ENCODE measurements at places on chromosomes 11 and 22.
A peak's percentile ranks its signal among the peaks of the same experiment; 100 is the strongest.

DNA sequence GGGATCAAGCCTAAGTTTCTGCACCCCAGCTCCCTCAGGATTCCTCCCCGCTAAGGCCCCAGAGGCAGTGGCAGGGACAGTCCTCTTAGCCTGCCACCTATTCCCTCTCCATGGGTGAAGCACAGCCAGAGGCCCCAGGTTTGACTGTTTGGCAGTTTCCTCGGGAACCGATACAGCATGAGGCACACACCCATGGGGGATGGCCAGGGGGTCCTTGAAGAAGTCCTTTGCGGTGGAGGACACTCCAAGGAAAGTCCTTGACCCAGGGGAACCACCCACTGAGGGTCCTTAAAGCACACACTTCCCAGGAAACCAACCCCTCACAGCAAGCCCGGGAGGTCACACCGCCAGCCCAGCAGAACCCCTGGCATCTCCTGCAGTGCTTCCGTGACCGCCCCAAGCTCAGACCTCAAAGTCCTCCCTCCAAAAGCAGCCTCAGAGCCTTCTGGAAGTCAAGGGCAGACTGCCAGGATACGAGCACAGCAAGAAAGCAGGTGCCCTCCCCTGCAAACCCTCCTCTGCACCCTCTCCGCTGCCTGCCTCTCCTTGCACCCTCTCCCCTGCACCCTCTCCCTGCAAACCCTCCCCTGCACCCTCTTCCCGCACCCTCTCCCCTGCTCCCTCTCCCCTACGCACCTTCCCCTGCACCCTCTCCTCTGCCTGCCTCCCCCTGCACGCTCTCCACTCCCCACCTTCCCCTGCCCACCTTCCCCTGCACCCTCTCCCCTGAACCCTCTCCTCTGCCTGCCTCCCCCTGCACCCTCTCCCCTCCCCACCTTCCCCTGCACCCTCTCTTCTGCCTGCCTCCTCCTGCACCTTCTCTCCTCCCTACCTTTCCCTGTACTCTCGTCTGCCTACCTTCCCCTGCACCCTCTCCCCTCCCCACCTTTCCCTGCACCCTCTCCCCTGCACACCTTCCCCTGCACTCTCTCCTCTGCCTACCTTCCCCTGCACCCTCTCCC, 1.4 kb downstream of the SIGIRR start:
- no peak for DNase-seq

DNA sequence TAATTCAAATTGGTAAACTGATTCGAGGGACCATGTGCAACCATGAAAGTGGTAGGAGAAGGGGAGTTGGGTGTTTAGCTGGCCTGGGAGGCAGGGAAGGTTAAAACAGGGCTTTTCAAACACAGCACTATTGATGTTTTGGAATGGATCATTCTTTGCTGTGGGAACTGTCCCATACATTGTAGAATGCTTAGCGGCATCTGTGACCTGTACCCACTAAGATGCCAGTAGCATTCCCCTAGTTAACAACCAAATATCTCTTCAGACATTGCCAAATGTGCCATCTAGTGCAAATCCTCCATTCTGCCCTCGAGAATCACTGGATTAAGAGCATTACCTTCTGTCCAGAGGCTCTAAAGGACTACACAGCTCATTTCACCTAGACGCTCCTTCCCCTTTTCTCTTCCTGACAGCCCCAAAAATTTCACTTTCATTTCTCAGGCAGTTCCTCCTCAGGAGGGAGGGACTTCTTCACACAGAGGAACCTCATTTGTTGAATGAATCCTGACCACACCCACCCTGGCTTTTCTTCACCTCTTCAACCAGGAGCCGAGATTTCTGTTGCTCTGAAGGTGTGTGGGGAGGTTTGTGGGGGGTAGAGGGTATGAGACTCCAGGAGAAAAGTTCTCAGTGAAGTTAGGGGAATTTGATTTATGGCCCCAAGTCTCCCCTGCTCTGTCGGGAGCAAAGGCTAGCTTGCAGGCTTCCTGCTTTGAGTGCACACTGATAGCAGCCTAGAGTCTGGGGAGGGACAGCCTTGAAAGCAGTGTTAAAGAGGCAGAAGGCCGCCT, at the start of gene TRIM34:
Gene TRIM34 (plus strand): TSS at position 513 of the 791 bp plus-strand sequence. CDS start 7,331 bp downstream, outside the sequence.
- peak; percentile 48 for DNase-seq

DNA sequence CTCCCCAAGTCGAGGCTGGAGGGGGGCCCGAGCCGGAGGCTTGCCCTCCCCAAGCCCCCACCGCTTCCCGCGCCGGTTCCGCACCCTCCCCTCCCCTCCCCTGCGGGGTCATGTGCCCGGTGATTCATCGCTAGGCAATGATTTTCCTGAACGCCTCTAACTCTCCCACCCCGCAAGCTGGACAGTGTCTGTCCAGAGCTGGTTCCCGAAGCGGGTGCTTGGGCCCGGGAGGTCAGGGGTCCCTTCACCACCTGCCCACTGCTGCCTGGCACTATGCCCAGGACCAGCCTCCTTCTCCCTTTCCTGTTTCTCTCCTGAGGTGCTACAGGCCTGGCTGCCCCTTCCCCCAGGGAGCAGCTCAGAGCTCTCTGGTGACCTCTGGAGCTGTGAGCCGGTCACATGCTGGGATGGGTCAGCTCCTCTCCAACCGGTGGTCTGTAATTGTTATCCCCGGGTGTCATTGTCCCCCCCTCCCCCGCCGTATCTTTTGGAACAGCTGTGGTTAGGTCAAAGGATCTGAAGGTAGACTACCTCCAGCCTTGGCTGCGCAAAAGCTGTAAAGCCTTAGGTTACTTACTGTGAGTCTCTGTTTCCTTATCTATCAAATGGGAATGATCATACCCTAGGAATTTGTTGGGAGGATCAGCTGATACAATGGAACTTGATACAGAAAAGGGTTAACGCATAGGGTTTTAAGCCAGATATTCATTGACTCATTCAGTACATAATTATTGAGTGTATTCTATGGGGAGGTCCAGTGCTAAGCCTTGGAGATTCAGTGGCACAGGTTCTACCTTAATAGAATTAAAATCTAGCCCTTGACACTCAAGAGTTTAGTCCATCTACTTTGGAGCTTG, 753 bp downstream of the STX3 start:
- DNase-seq = peak; percentile 48

- DNase-seq = no peak
Observed at GRCh38 chr11:129224538-129224937, 32.4 kb upstream of the ARHGAP32 start.

GRCh38 chr11:120562806-120563425, 51.4 kb downstream of the GRIK4 start:
- no peak for DNase-seq

DNA sequence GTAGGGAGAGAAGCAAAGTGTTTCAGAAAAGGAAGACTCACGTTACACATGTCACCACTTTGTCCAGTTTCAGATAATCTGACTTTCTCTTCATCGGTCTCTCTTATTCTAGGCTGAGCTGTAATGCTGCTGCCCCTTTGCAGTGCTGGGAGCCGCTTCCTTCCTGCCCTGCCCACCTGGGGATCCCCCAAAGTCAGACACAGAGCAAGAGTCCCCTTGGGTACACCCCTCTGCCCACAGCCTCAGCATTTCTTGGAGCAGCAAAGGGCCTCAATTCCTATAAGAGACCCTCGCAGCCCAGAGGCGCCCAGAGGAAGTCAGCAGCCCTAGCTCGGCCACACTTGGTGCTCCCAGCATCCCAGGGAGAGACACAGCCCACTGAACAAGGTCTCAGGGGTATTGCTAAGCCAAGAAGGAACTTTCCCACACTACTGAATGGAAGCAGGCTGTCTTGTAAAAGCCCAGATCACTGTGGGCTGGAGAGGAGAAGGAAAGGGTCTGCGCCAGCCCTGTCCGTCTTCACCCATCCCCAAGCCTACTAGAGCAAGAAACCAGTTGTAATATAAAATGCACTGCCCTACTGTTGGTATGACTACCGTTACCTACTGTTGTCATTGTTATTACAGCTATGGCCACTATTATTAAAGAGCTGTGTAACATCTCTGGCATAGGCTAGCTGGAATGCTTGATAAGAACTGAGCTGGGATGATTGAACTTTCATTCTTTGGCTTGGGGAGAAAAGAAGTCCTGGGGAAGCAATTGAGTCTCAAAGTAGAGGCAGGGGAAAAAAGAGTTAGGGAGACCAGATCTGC, 31.2 kb upstream of the SMIM35 start:
- DNase-seq = no peak

- no peak for DNase-seq
Observed at GRCh38 chr11:22666688-22667439, 453 bp downstream of the GAS2 start.

DNA sequence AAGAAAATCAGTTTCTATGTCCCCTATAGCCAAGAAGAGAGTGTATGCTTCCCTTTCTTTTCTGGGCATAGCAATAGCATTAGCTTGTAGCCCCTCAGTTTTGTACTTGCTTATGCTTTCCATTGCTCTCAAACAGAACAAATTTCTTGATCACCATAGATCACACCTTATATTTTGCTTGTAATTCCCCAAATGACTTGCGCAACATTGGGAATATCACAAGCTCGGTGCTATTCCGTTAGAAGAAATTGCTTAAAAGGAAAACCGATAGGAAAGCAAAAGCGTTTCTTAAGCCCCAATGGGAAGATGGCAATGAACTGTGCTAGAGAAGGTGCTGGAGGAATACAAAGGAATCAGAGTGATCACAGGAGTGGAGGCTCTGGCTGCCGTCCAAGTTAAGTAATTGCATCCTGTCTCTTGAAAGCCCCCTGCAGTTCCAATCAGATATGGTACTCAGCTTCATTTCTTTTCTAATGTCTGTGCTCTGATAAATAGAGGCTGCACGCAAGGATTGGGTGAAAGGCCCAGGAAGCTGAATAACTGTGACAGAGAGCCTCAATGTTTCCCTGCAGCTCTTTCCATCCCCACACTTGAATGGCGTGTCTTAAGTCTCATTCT, 182.1 kb upstream of the KIRREL3 start:
- DNase-seq = no peak

GRCh38 chr22:36177160-36177559, 16.6 kb upstream of the APOL3 start:
- DNase-seq = no peak

DNA sequence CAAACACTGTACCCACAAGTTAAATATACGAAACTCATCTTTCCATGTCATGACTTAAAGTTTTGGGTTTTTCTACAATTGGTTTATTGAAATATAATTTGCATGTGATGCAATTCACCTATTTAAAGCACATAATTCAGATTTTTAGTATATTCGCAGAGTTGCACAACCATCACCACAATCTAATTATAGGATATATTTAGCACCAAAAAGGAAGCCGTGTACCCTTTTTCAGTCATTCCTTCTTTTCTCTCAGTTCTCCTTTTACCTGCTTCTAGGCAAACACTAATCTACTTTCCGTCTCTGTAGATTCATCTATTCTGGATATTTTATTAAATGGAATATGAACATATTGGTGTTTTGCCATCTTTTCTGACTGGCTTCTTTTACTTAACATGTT, 1458.1 kb upstream of the TENM4 start:
- DNase-seq = no peak

- no peak for DNase-seq
Observed at GRCh38 chr11:83641511-83641910, 355.3 kb upstream of the CCDC90B start.

DNA sequence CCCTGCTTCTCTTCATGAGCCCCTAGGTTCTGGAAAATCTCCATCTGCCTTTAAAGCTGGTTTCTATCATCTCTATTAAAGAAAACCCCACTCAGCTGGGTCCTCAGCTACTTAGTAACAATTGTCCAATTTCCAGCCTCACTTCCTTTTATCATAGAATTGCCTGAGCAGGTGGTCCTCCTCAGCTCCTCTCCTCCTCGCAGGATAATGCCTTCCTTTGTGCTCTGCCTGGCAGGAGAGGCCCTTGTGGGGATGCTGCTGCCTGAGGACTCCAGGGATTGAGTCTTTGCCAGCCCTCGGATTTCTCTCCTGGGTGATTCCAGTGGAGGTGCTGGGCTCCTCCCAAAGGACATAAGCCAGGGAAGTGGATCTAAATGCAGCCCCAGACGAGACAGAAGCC, 448.3 kb downstream of the INSC start:
- DNase-seq = no peak

DNA sequence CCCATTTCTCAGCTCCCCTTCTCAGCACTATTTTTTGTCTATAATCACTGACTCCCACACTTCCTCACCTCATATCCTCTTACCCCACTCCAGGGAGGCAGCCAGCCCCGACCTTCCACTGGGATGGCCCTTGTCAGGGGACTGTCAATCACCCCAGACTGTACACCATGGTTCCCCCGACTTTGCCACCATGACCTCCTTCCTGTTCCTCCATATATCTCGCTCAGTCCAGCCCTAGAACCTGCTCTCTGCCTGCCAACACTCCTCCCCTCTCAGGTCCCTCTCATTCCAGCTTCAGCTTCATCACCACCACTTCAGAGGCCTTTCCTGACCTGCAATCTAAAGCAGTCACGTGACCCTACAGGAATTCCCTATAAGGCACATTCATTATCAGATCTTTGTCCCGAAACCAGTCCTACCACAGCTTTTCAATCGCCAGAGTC, 16.5 kb downstream of the PRPF19 start:
- no peak for DNase-seq

GRCh38 chr11:107898270-107898669, 30.0 kb upstream of the RAB39A start:
- peak; percentile 59 for DNase-seq

DNA sequence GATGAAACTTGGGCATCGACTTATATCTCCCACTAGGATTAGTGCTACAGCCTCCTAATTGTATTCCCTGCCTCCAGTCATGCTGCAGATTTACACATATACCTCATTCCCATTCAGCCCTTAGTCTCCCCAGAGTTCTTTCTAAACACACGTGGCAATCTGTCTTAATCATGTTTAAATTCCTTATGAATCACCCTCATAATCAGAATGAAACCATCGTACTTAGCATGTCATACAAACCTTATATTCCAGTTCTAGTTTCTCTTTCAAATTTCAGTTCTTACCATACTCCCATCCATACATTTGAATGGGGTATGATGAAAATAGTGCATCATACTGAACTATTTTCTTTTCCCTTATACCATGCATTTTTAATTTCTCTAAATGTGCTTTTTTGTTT, 6.0 kb upstream of the OR10A2 start:
- DNase-seq = no peak

- no peak for DNase-seq
Observed at GRCh38 chr22:35804421-35804820, 86.7 kb downstream of the APOL5 start.

- DNase-seq = no peak
Observed at GRCh38 chr22:38981005-38981991, 849 bp upstream of the APOBEC3B start.

DNA sequence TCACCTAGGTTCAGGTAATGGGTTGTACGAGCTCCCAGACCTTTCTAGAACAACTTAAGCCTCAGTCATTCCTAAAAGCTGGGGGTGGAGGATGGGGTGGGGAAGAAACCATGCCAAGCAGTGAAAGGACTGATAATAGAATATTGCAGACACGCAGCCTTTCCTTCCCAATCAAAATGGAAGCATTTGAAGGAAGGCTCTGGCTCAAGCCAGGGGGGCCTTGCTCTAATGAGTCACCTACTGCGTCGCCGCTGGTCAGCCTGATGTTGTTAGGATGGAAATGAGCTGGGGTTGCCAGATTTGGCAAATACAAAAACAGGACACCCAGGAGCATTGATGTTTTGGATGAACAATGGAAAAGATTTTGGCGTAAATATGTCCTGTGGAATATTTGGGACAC, 6.2 kb downstream of the SYT12 start:
- DNase-seq = no peak

Measured in Panc1 (cell line).